ENCODE measurements at places on chromosomes 6 and 20.

- DNase-seq = no peak
Observed at GRCh38 chr6:147947521-147947920, 395.1 kb upstream of the SASH1 start.

DNA sequence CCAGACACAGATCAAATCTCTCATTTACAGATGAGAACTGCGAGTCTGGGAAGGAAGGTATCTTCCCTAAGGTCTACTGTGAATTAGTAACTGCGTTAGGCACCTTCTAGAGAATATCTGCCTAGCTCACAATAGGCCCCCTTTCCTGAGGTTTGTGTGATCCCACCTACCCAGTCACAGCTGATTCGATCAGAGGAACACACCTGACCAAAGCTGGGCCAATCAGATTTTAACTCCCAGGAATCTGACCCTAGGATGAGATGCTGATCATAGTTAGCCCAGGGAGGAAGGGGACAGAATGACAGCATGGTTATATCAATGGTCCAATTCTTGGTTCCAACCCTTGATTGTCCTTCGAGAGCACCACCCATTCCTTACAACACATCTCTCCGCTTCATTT lies 7.4 kb upstream of the CCDC167 start:
- no peak for DNase-seq

DNA sequence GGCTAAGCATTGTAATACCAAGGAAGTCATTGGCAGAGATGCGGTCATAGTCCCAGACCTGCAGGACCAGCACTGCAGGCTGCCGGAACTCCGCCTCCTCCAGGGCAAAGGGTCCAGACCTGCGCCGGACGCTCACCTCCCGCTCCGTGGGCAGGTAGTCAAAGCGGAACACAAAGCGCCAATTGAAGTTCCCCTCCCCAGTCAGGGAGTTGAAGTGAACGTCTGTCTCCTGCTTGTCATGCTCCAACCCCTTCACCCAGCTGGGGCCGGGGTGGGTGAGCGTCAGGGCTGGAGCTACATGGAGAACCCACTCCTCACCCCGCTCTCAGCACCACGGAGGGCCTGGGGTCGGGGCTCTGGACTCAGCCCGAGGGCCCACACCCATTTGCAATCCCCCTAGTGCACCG lies 18.2 kb downstream of the ERGIC3 start:
- DNase-seq = no peak

DNA sequence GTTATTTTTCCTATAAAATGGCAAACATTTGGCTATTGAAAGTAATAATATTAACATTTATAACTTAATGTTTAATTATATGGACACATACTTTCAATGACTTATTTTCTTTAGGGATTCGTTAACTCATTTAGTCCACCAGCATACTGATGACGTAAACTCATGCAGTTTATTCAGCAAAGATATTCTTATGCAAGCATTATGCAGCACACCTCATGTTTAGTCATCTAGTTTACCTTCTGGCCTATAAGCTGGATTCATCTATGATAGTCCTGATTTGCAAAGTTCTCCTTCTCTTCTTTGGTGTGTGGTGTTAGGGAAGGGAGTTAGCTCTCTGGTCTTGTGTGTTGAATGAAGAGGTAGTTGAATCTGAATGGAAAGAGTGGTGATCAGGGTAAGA lies 60.0 kb downstream of the OR2J2 start:
- DNase-seq = no peak

- DNase-seq = no peak
Observed at GRCh38 chr6:43180985-43181384, 1.0 kb upstream of the CUL9 start.

GRCh38 chr20:53800883-53801604 lies 207.4 kb upstream of the ZNF217 start:
- DNase-seq = no peak

GRCh38 chr6:157812425-157813171 lies 10.4 kb upstream of the SNX9 start:
- no peak for DNase-seq

Data from vagina (tissue), 2 donors.